NCI-H1930 (cell line): ENCODE measurements at places on chromosomes 12 and 14.

DNA sequence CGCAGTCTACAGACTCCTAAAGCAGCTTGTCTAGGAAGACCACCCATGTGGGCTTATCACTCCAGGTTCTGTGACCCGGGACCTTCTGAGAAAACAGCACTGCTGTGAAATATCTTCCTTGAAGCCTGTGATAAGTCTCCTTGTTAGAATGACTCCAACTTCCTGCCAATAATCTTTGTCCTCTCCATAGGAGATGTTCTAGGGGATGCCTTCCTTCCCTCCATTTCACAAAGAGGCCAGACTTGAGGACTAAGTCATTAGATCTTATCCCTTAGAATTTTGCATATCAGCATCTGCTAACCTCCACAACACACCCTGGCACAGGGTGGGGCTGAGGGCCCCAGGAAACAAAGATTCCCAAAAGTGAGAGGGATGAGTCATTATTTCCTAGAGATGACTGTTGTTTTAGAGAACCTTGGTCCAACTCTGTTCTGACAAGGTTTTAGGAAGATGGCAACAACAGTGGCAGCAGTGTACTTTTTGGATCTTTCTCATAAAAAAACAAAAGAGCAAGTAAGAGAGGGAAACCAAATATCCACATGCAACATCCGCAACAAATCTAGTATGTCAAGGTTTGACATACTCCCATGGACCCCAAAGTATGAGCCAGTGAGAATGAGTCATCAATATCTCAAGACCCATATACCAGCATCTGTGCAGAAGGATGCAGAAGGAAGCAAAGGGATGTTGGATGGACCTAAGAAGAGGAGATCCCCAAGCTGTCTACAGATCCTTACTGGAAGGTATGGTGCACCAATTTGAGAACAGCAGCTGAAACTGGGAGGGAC lies 6.0 kb downstream of the LTB4R start:
- no peak for DNase-seq

DNA sequence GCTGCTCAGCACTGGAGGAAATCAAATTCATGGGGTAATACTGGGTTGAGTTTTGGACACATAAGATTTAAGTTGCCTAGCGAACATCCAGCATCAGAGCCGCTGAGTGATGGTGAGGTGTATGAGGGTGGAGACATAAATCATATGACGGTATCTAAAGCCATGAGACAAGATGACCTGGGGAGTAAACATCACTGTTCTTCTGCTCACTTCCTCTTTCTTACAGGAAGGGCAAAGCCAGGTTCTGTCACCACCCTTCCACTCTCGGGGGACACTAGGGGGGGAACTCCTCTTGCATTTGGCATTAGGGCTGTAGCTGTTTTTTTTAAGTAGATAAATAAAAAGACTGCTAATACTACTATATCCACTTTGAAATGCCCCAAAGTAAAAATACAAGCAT lies 24.0 kb downstream of the PRDM4 start:
- no peak for DNase-seq

DNA sequence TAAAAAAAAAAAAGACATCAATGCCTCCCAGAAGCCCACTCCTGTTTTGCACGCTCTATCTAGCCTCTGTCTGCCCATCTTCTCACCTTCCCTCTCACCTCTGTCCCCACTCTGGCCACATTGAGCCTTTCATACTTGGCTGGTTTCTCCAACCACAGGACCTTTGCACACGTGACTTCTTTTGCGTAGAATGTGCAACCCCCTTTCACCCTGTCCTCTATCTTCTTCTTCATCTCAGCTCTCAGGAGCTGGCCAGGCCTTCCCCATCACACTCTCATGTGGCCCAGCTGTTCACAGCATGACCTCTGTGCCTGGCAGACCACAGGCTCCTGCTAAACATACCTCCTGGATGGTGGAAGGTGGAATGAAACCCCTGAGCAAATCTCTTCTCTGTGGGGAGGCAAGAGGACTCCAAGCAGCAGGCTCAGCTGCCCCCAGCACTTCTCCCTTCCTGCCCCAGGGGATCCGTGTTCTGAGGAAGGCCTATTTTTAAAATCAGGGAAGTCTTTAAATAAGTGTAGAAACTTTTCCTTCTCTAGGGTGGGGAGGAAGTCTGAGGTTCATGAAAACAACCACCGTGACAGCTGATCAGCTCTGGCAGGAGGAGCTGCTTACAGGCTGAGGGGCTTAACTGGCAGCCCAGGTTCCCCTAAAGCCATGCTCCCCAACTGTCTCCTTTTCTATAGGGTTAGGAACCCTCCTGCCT lies 11.6 kb downstream of the HVCN1 start:
- no peak for DNase-seq

DNA sequence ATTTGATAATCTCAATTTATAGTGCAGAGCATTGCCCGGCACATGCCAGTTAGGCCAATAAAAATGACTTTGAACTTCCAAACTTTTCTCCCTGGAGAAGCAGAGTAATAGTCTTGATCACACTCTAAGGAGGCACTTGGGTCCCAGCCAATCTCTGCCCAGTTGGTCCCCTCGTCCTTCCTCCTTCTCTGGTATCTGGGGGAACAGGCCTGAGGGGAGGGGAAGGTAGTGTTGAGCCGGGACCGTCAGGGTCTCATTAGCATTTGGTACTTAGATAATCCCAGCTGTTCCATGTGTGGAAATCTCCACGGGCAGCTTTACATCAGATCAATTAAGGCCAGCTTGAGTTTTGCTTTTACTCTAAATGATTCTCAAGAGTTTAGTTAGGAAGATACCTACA lies 70.1 kb downstream of the ZNF641 start:
- no peak for DNase-seq

DNA sequence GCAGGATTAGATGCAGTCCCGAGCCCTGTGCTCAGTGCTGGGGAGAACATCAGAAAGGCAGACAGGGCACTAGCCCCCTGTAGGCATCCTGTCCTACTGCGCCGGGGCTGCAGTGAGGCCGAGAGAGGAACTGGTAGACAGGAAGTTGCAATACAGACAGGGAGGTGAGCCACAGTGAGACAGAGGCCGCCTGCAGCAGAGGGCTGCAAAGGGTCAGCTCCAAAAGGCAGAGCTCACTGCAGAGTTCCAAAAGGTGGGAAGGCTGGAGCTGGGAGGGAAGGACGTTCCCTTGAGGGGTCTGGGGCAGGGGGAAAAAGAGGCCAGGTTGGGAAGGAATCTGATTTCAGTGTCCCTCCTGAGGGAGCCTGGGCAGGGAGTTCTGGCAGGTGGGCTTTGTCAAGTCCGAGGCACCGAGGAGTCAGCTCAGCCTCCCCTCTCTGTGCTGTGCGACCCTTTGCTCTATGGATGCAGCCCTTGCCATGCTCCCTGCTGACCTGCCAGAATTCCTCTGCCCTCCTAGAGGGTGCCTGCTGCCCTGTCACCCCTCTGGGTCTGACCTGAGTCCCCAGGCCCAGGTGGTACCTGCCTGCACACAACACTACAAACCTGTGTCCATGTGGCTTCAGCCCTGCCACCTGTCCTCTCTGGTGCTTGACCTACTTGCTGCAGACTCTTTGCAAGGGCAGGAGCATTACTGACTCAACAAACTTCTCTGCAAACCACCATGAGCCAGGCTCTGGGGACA lies 63.5 kb downstream of the PRMT8 start:
- DNase-seq = no peak

- DNase-seq = no peak
Measured at GRCh38 chr14:100747021-100747586, 20.4 kb downstream of the DLK1 start.

DNA sequence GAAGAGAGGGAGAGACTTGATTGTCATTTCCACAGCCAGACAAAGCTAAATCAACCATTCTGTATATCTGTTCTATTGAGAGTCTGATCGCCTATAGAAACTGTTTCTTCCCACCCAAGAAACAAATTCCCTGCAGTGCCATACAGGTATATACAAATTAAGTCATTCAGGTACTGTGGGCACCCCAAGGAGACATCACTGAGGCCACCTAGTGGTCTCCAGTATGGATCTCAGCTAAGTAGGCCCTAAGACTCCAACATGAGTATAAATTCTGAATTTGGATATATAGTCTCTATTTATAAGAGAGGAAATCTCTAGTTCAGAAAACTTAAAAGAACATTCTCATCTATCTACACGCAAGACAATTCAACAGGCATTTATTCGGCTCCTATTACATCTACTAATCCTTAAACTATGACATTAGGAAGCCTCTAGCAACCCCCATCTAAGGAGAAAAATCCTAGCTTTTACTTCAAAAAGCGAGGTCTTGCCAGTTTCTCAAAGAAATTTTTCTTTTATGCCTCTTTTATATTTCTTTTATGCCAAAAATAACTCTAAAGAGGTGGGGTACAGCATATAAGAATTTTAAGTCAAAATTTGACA lies 62.6 kb downstream of the DCAF5 start:
- no peak for DNase-seq
